NCI-H1105 (cell line): ENCODE measurements at places on chromosomes 13 and 19.

DNA sequence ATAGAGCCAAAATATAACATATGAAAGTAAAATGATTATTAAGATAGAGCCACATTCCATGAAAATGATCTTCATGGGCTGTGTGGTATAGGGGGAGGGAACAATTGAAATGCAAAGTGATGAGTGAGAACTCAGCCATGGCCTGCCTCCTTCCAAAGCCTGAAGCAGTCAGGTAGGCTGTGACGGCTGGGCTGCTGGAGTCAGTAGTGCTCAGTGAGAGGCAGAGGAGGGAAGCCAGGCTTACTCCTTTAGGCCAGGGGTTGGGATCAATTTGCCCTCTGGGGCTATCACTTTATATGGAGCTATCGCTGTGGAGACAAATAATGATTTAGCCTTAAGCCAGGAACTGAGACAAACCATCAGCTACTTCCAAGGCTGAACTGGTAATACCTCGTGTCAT lies 654.9 kb downstream of the FGF9 start:
- DNase-seq, result no peak

GRCh38 chr19:13004273-13004672 lies 9.0 kb downstream of the NFIX start:
- DNase-seq, result no peak

GRCh38 chr19:35363001-35363590 lies 4.8 kb downstream of the FFAR3 start:
- no peak for DNase-seq

GRCh38 chr19:45251452-45252354 lies 632 bp downstream of the MARK4 start:
- no peak for DNase-seq

GRCh38 chr13:112674412-112675365 lies 15.1 kb upstream of the ATP11A start:
- DNase-seq, result no peak

GRCh38 chr19:55486971-55487923 lies 989 bp upstream of the SSC5D start:
- no peak for DNase-seq

DNA sequence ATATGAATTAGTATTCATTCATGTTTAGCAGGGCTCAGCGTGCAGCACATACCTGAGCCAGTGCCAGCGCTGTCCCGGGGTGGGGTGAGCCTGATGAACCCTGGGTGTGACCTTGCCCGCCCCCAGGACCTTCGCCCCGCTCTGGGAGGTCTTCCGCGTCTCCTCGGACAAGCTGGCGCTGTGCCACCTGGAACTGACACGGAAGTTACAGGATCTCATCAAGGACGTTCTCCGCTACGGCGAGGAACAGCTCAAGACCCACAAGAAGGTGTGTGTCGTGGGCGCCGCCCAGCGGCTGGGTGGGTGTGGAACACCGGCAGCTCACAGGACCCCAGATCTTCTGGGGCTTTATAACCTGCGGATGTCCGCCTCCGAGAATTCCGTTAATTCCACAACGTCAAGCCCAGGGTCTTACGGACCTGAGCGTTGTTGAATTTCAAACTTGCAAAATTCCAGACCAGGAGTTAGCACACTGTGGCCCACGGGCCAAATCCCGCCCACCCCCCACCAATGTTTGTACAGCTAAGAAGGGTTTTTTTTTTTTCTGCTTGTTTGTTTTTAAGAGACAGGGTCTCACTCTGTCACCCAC lies 15.4 kb downstream of the FCHO1 start:
- DNase-seq, result peak; percentile 80

GRCh38 chr13:45325806-45326205 lies 15.2 kb downstream of the TPT1 start:
- DNase-seq, result no peak

DNA sequence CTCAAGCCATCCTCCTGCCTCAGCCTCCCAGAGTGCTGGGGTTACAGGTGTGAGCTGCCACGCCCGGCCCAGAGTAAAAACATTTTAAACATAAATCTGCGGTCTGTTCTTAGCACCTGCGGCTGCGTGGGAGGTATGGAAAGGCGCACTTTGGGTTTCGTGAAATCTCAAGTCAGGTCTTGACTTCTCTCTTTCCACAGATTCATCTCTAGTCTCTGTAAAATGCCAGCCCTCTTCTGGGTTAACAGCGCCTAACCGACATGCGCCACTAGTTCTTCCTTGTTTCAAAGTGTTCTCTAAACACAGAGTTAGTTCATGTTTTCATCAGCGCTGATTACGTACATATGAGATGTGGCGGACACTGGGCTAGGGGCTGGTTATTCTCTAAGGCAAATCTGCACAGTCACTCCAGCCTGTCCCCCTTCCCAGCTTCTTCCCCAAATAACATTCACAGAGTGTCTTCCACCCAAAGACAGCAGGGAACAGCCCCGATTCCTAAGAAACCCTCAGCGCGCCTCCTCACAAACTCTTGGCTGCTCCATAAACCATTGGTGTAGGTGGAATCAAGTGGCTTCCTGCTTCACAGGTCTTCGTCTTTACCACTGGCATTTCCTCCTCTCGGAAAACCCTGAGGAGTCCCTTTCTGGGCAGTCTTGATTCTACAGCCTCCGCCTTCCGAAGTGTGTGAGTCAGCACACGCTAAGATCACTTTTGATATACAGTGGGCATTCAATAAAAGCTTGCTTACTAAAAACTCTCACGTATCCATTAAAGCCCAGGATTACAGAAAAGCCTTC lies 1.4 kb downstream of the PARP4 start:
- no peak for DNase-seq

GRCh38 chr19:38003438-38004185 lies 96.6 kb downstream of the SIPA1L3 start:
- peak; percentile 85 for DNase-seq

GRCh38 chr19:17726136-17726741 lies 7.0 kb downstream of the MAP1S start:
- DNase-seq, result no peak

GRCh38 chr13:95349267-95349666 lies 48.0 kb upstream of the ABCC4 start:
- no peak for DNase-seq

DNA sequence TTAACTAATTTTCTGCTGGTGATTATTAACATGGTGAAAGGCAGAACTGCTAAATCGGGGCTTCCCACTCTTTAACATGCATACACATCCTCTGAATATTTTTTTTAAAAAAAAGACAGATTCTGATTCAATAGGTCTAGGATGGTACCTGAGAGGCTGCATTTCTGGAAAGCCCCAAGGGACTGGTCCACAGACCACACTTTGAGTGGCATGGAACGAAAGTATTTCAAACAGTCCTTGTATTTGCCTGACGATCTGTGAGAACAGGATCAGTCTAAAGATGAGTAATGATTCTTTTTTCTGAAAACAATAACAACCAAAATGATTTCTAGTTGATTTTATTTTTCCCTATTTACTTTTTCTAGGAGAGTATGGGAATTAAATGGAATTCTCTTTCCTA lies 16.7 kb upstream of the SPART start:
- DNase-seq, result no peak

DNA sequence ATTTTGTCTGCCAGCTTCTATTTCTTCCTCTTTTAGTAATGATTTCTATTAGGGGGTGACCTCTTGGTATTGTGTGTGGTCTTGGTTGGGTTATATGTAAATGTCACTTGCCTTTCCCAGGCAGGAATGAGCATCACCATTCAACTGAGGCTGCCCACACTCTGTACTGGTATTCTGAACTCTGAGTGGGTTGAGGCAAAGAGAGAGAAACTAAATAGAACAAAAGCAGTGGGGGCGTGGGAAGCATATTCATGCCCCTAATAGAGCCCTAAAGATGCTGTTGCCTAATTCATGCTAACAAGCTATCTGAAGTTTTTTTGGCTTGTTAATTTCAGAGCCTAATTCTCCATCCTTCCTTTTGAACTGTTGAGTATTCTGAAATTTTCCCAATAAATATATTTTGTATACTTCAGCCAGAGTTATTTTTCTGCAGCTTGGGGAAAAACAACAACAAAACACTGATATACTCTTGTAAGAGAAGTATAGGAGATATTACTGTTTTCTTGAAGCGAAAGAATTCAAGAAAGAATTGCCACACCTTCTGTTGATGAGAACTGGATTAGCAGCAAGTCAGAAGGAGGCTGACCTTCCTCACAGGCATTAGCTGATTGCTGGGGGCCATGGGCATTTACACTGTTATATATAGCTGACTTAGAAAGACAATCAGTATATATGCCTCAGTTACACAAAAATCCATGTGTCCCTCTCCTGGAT lies 315.8 kb upstream of the KLF12 start:
- DNase-seq, result no peak

GRCh38 chr19:14516048-14516534 lies 2.1 kb downstream of the DNAJB1 start:
- no peak for DNase-seq

- no peak for DNase-seq
Observed at GRCh38 chr13:24606486-24607170, 73.6 kb upstream of the ATP12A start.

GRCh38 chr13:51958217-51958547 lies 53.1 kb downstream of the ATP7B start:
- no peak for DNase-seq

DNA sequence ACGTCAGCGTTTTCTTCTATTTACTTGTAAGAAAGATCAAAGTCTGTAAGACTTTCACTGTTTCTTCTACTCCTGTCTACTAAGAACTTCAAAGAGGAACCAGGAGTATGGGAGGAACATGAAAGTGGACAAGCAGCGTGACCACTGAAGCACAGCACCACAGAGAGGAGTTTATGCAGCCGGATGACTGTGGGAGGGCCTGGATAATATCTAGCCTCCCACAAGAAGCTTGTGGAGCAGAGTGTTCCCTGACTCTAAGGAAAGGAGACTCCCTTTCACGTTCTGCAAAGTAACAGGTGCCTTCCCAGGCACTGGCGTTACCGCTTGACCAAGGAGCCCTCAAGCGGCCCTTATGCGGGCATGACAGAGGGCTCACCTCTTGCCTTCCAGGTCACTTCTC lies 83.6 kb upstream of the PDCD5 start:
- DNase-seq, result no peak

- DNase-seq, result peak; percentile 24
Observed at GRCh38 chr19:29260477-29261317, 47.7 kb upstream of the UQCRFS1 start.

- no peak for DNase-seq
Observed at GRCh38 chr19:29878973-29879654, 62.9 kb upstream of the URI1 start.

GRCh38 chr19:47628078-47628771 lies 19.3 kb downstream of the BICRA start:
- DNase-seq, result no peak

DNA sequence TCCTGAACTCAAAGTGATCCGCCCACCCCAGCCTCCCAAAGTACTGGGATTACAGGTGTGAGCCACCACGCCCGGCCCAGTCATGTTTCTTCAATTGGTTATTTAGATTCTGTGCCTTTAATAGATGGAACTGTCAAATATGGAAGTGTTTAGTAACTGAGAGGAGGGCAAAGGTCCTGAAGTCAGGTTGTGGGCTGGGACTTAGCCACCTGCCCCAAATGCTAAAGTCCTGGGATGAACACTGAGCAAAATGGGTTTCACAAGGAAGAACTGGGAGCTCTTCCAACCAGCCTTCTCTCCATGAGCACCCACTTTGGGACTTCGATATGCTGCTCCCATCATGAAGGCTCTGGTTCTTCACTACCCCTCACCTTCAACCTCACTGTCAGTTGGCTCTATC lies 21.7 kb downstream of the AKAP8 start:
- no peak for DNase-seq

GRCh38 chr13:60164234-60164889 lies 634 bp upstream of the DIAPH3 start:
- DNase-seq, result no peak

DNA sequence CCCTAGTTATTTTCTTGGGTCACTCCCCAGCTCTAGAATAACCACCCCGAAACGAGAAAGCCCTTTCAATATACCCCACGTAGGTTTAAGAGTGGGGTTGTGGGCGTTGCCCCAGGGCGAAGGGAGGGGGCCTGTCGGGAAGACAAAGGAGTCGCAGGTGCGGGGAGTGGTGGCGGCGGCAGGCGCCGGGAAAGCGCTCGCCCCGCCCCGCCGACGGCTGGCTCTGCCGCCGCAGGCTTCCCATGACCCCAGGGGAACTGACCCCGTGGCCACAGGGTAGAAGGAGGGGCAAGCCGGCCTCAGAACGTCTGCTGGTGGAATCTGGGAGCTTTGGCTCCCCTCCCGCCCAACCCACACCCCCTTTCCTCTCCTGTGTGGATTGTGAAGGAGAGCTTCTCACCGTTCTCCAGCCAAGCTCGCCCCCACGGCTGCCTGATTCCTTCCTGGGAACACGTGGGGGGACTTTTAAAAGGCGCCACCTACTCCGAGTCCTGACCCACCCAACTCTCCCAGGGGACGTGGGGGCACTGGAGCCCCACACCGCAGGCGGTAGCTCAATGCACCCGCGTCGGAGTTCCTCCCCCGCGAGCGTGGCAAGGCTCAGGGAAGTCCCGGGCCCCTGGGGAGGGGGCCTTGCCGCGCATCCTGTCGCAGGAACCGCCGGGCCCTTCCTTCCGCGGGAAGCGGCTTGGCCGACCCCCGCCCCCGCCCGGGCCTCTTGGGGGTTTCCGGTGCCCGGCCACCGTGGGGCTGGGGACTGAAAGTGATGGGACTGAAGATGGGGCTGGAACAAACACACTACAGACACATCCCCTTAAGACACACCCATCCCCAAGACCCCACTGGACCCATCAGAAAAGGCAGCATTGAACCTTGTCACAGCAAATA lies 5.5 kb downstream of the IER2 start:
- no peak for DNase-seq

DNA sequence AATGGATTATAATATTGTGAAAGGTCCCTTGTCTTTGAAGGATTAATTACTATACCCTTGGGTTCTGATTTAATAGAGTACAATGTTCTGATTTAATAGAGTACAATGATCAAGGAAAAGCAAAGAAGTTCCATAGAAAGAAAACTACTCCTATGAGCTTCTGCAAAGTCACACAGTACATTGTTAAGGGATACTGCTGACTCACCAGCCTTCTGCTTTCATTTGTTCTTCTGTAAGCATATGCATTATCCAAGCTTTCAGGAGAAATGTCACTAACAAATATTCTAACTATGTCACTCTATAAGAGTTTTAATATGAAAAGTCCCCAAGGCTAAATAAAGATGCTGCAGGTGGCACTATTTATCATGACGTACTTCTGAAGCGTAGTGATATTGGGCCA lies 396.7 kb downstream of the RFC3 start:
- no peak for DNase-seq

GRCh38 chr19:34224996-34225658 lies 29.2 kb upstream of the GARRE1 start:
- DNase-seq, result no peak

GRCh38 chr13:25727250-25727649 lies 324.6 kb downstream of the SHISA2 start:
- no peak for DNase-seq

GRCh38 chr13:99652141-99652540 lies 150.9 kb downstream of the TM9SF2 start:
- DNase-seq, result no peak

DNA sequence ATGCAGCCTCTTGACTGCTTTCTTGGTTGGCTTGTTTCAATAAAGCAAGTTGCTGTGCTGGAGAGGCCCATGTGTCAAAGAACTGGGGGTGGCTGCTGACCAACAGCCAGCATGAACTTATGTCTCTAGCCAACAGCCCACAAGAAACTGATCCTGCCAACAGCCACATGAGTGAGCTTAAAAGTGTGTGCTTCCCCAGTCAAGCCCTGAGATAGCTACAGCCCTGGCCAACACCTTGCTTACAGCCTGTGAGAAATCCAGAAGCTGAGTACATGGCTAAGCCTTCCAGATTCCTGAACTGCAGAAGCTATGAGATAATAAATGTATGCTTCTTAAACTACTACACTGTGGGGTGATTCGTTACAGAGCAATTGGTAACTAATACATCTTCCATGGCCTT lies 38.9 kb upstream of the IPO5 start:
- no peak for DNase-seq
